EH (cell line): ENCODE measurements at places on chromosomes 3 and 15.
A peak's percentile ranks its signal among the peaks of the same experiment; 100 is the strongest.

DNA sequence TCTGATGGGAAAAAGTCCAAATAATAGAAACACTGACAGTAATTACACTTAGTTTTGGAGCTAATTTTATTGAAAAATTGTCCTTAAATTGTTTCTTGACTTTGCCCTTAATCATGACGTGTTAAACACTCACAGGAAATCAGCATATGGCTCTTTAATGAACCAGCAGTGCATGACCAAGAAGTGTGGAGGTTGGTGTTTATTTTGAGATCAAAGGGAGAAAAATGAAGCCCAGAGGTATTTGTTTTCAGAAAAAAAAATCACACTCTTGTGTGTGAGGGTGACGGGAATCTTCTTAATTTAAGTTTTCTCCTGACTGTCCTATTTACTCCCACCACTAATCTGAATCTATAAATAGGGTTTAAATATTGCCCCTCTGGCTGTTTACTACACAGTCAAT is 28.8 kb upstream of the SYNM start:
- DNase-seq = no peak

GRCh38 chr3:23051240-23052140 is 151.6 kb upstream of the UBE2E2 start:
- no peak for DNase-seq

GRCh38 chr3:89155811-89156210 is 48.4 kb downstream of the EPHA3 start:
- no peak for DNase-seq

DNA sequence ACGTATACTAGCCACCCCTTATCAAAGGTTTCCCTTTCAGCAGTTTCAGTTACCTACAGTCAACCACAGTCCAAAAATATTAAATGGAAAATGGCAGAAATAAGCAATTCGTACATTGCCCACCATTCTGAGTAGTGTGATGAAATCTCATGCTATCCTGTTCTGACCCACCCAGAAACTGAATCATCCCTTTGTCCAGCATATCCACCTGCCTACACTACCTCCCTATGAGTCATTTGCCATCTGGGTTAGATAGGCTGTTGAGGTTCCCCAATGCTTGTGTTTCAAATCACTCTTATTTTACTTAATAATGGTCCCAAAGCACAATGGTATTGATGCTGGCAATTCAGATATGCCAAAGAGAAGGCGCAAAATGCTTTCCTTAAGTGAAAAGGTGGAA is 15.3 kb upstream of the PHC3 start:
- DNase-seq = no peak

GRCh38 chr15:88243895-88244787 is 12.4 kb downstream of the NTRK3 start:
- peak; percentile 37 for DNase-seq

GRCh38 chr15:50135031-50135551 is 16.1 kb upstream of the ATP8B4 start:
- peak; percentile 36 for DNase-seq

DNA sequence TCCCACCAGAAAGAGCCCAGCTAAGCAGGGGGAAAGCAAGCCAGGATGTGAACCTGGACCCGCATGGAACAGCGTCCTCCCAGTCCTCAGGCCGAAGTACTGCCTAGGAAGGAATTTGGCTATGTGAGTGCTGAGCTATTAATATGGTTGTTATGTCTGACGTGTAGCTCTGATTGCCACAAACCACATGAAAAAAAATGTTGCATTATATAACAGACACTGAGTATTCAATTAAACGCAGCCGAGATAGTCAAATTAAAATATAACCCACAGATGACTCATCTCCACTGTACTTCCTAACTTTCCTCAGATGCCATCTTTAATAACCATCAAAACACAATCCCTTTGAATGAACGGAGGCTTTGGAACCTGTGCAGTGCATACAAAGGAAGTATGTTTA is 111.1 kb downstream of the GABRB3 start:
- no peak for DNase-seq

GRCh38 chr3:7436542-7436941 is 575.6 kb downstream of the GRM7 start:
- DNase-seq = no peak

GRCh38 chr15:90099868-90100831 is 2.1 kb downstream of the IDH2 start:
- peak; percentile 87 for DNase-seq

- peak; percentile 52 for DNase-seq
Measured at GRCh38 chr15:40937762-40938535, 8.8 kb downstream of the DLL4 start.

DNA sequence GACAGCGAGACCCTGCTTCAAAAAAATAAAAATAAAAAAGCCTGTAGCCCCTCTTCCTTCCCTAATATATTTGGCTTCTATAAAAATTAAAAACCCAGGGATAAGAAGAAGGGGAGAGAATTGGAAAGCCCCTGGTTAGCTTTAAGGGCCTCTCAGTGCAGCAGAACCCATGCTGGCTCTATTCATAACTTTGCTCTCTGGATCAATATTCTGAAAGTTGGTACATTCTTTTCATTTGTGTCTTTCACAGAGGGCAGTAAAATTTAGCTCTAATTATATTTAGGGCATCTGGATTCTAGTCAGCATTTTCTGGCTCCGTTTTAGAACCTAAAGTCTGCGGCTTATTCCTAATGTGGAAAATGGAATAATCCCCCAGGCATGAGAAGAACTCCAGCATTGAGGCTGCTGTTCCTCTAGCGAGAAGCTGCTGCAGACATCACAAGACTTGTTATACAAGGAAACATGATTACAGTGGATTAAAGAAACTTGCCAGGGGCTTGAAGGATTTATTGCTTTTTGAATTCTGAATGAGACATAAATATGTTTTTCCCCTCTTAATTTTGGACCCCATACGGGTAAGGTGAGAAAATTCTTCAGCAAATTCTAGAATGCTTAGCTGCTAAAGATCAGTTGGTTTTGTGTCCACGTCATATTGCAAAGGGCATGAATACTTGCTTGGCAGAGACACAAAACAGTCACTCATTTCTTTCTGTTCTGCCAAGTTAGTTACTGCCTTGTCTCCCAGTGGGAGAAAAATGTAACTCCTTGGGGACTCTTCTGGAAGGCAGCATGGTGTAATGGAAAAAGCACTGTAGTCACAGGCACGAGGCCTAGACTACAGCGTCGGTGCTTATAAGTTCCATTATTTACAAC is 177.7 kb downstream of the VGLL4 start:
- DNase-seq = peak; percentile 87

GRCh38 chr3:64023861-64024223 is 548 bp upstream of the PSMD6 start:
- no peak for DNase-seq
